ENCODE measurements at places on chromosomes 5 and 9.
A peak's percentile ranks its signal among the peaks of the same experiment; 100 is the strongest.

GRCh38 chr5:17182494-17182893 is 34.9 kb upstream of the BASP1 start:
- DNase-seq: peak; percentile 35

DNA sequence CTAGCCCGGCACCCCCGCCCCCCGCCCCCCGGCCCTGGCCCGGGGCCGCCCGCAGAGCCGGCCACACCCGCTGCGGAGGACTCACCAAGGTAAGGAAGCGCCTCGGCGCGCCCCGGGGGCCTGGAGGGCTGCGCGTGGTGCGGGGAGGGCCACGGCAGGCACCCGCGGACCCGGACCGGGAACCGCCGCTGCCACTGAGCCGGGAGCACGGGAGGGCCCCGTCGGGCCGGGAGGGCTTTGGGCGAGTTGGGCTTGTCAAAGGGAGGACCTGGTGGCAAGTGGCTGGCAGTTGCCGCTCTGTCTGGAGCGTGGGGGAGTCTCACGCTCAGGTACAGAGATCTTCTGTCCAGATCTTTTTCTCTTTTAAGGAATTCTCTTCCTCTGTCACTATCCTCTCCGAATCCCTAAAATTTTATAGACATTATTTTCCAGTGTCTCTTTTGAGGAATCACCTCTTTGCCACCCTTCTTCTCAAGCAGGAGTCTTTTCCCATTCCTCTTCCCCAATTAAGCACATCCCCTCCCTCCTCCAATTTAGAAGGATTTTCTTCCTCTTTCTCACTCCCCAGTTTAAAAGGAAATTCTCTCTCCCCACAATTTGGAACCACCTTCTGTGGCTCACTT is 11.3 kb upstream of the LHX2 start:
- no peak for DNase-seq

DNA sequence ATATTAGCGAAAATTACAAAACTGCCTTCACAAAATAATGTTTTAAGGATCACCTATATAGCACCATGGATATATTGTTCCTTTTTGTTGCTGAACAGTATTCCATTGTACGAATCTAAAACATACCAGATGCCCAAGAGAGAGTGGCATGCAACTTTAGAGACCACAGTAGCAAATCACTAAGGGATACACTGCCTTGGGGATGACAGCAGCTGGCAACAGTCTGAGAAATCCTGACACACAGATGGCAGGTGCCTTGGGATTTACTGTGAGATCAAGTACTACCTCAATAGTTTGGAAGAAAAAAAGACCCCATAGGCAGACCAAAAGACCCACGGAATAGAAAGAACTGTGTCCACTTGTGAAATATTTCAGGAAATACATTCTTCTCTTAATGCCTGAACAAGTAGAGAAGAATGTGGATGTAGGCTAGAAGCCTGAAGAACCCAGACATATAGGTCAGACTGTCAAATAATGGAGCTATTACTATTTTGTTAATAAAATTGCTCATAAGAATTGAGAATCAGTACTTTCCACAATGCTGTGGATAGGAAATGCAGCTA is 53.4 kb downstream of the PLPP1 start:
- DNase-seq: no peak

DNA sequence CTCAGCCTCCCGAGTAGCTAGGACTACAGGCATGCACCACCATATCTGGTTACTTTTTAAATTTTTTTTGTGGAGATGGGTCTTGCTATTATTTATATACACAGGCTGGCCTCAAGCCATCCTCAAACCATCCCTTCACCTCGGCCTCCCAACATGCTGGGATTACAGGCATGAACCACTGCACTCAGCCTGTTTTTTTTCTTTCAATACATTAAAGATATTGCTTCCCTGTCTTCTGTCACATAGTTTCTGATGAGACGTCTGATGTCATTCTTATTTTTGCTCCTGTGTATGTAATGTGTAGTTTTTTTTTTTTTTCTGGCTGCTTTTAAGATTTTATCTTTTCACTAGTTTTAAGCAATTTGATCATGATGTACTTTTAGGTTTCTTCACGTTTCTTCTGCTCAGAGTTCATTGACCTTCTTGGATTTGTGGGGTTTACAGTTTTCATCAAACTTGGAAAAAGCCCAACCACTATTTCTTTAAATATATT is 11.4 kb upstream of the RGS3 start:
- no peak for DNase-seq

GRCh38 chr5:44661851-44662250 is 146.9 kb upstream of the MRPS30 start:
- DNase-seq: no peak

GRCh38 chr5:165035520-165035919 is 1530.1 kb downstream of the MAT2B start:
- DNase-seq: no peak

- no peak for DNase-seq
These were observed 388.0 kb downstream of the TMEM232 start for GRCh38 chr5:110338341-110339083.

- DNase-seq: no peak
These were observed 18.2 kb downstream of the SLC9A3 start for GRCh38 chr5:505951-506525.

GRCh38 chr9:80507611-80508010 is 935.8 kb downstream of the TLE4 start:
- no peak for DNase-seq

DNA sequence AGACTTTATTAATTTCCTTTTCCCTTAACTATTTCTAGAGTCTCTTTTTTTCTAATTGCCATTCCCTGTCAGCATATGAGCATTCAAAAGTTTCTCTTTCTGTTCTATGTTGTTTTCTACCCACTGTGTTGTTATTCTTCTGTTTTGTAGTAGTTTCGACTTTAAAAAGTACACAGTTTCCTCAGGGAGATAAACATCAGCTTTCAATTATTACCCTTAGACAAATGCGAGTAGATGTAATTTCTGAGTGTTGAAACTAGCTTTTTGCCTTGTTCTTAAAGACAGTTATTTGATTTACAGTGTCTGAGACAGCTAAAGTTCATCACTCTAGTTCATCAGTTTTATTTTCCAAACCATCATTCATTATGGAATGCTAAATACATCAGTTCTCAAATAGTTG is 19.5 kb downstream of the MTREX start:
- no peak for DNase-seq

DNA sequence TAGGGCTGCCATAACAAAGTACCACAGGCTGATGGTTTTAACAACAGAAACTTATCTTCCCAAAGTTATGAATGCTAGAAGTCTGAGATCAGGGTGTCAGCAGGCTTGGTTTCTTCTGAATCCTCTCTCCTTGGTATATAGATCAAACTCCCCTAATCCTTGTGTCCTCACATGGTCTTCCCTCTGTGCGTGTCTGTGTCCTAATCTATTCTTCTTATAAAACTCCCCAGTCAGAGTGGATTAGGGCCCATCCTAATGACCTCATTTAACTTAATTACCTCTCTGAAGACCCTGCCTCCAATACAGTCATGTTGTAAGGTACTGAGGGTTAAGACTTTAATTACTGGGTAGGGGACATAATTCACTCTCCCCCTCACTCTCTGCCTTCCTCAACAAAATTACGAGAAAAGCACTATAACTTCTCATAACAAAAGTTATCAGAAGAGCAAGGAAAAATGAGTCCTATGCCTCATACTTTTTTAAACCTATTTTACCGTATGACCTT is 68.6 kb downstream of the DPYSL3 start:
- DNase-seq: no peak

GRCh38 chr9:77793849-77794248 is 145.7 kb upstream of the GNA14 start:
- DNase-seq: no peak

DNA sequence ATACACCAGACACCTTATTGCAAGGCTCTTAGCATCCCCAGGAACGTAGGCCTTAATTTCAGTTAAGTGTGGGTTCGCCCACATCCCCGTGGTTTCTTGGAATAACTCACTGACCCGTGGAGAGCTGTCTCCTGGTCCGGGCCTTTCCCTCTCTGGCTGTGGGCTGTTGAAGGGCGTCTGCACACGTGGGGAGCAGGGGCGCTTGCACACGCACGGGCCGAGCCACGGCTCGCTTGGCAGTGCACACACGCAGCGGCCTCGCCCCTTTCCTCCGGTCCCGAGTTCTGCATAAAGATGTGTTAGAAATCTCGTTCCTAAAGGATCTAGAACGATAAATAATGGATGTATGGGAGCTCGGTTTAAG is 141.9 kb downstream of the PBX3 start:
- no peak for DNase-seq

DNA sequence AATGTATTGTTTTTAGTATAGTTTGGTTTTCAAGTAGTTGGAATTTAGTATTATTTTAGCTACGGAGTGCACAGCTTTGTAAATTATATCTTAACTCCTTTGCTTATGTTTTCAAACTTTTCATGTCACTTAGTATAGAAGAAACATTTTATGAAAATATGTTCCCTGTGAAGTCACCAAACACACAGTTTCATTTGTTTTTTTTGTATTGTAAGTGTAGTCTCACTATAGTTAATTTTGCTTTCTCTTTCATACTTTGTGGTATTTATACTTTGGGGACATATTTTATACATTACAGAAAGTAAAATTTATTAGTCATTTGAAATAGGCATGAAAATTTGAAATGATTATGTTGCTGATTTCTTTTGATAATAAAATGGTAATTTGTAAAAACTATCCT is 5.0 kb downstream of the CHSY3 start:
- DNase-seq: no peak

GRCh38 chr9:109422641-109423040 is 75.5 kb downstream of the PTPN3 start:
- no peak for DNase-seq

GRCh38 chr5:179201986-179202385 is 141.8 kb downstream of the ZNF354C start:
- no peak for DNase-seq

- no peak for DNase-seq
These were observed 330.0 kb downstream of the RASEF start for GRCh38 chr9:82732928-82733327.

DNA sequence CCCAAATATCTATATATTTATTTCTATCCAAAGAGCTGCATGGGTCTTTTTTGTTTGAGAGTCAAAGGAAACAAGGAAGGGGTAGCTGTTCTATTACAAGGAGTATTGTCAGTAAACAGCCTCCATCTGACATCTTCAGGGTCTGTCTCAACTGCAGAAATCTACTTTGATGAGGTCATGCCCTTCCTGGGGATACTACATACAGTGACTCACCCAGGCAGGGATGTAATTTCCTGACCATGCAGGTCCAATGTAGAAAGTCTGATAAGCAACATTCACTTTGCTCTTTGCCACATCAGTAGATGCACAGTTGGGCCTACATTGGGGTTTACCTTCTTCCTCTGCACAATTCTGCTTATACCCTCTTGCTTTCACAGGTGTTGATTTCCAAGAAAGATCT is 165.5 kb downstream of the TLR4 start:
- no peak for DNase-seq

Measured in keratinocyte (primary cell).